Fibroblast of skin of scalp (primary cell): ENCODE measurements at places on chromosomes 6 and 20.

GRCh38 chr20:23455639-23456038, 3.0 kb upstream of the CST11 start:
- DNase-seq: no peak

- DNase-seq: no peak
Measured at GRCh38 chr6:100226811-100227210, 232.8 kb upstream of the MCHR2 start.

DNA sequence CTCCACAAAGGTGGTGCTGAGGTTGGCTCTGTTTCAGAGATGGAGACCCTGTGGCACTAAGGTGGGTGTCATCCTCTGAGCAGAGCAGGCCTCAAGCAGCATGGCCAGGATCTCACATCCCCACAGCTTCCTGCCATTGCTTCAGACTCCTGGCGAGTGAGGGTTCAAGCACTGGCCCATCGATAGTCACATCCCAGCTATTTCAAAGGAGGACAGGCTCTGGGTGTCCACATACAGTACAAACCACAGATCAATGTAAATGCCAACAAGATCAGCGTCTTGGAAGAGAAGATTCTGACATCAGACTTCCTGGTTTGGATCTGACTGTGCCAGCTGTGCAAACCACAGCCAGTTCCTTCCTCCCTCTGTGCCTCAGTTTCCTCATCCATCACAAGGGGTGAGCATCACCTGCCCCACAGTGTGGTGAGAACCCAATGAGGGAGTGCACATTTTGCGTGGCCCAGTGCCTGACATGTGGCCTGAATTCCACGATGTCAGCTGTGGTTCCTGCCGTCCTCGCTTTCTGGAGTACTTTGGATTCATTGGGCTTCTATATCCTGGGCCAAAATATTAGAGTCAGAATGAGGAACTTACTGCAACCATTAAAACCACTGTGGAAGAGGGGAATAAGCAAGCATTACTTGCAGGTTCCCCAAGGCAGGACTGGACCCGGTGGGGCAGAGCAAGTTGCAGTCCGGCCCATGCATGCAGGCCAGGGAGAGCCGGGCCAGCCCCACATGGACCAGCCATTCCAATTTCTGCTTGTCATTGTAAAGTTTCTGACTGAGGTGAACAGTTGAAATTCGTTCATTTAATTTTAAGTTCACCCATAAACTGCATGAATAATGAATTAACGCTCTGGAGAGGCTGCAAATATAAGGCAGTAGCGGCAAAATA, 236.0 kb downstream of the TTLL2 start:
- DNase-seq: no peak

DNA sequence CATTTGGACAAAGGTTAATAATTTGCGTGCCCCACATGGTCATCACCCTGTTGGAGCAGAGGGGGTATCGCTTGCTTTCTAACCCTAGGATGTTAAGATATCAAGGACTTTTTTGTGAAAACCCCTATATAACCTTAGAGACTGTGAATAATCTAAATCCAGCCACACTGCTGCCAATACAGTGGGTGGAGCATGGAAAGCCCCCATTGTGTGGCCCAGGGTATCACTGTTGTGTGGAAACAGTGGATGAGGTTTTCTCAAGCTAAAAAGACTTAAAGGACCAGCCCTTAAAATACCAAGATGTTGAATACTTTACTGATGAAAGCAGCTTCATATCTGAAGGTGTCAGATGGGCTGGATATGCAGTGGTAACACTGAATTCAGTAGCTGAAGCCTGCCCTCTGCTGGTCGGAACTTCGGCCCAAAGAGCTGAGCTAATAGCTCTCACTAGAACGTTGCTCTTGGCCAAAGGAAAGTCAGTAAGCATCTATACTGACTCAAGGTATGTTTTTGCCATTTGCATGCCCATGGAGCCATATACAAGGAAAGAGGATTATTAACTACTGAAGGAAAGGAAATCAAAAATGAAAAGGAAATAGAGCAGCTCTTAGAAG, 695.2 kb downstream of the PHF3 start:
- peak; percentile 57 for DNase-seq

GRCh38 chr20:364905-365794, 15.4 kb upstream of the TRIB3 start:
- DNase-seq: no peak

DNA sequence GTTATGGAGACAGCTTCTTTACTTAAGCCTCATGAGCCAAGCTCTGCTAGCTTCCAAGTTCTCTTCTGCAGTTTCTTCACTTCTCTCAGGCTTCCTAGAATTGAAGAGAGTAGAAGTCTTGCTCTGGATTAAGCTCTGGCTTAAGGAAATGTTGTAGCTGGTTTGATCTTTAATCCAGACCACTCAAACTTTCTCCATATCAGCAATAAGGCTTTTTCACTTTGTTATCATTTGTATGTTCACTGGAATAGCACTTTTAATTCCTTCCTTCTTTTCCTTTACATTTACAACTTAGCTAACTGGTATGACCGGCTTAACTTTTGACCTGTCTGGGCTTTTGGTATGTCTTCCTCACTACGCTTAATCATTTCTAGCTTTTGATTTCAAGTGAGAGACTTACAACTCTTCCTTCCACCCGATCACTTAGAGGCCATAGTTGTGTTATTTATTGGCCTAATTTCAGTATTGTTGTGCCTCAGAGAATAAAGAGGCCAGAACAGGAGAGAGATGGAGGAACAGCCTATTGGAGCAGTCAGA, 236.6 kb upstream of the BMP2 start:
- DNase-seq: no peak

DNA sequence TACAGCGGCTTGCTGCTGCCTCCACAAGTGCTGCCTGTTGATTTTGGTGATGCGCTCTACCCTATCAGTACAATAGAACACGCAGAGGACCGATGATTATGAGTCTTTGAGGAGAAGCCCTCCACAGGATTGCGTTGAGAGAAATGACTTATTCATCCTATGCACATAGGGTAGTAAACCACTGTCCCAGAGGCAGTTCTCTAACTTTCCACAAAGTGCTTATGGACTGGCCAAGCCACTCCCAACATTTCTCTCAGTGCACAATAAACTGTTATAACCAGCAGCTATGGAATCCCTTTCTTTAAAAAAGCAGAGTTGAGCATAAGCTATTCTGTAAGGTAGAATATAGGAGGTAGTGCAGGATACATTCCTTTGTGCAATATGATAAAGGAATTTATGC, 48.2 kb upstream of the REV3L start:
- no peak for DNase-seq

DNA sequence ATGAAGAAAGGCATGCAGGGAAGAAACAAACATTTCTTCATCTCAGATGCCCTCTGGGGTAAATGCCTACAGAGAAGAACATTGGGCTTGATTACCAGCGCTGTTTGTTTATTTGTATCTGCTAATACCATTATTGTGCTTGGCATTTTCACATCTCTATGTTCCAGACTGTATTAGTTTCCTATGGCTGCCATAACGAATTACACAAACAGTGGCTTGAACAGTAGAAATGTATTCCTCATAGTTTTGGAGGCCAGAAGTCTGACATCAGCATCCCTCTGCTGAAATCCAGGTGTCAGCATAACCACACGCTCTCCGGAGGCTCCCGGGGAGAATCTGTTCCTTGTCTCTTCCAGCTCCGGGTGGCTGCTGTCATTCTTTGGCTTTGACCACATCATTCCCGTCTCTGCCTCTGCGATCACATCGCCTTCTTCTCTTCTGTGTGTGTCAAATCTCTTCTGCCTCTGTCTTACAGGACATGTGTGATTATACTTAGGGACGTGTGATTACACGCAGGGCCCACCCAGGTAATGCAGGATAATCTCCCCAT, 241.6 kb upstream of the SUPT3H start:
- DNase-seq: peak; percentile 61

- no peak for DNase-seq
Measured at GRCh38 chr20:36210436-36211021, 25.7 kb upstream of the AAR2 start.

GRCh38 chr20:37895166-37895565, 7.8 kb upstream of the VSTM2L start:
- no peak for DNase-seq

GRCh38 chr6:124573953-124574352, 388.3 kb upstream of the RNF217 start:
- DNase-seq: no peak

- no peak for DNase-seq
Measured at GRCh38 chr20:54608039-54608745, 132.8 kb downstream of the DOK5 start.
